Neural progenitor cell (in vitro differentiated cells): ENCODE measurements at places on chromosomes 11 and 22.
A peak's percentile ranks its signal among the peaks of the same experiment; 100 is the strongest.

DNA sequence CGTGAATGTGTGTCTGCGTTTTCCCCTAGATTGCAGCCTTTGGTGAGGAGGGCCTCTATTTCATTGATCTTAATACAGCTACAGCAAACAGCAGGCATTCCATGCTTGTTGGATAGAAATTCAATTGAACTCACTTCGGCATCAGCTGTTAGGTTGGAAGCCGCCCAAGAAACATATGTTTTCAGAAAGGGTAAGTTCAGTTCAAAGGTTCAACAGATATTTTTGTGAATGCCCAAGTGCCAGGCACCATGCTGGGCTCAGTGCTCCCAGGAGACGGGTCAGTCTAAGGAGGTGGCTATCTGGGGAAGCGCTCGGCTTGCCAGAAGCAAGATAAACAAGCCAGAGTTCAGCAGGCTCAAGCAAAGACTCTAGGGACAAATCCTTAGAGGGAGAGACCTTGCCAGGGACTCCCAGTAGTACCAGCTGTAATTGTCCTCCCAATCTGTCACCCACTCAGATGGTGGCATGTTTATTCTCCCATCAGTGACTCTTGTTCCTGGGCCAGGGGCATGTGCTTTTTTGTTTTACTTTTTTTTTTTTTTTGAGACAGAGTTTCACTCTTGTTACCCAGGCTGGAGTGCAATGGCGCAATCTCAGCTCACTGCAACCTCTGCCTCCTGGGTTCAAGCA is 64.5 kb upstream of the LARGE1 start:
- DNase-seq, result no peak

DNA sequence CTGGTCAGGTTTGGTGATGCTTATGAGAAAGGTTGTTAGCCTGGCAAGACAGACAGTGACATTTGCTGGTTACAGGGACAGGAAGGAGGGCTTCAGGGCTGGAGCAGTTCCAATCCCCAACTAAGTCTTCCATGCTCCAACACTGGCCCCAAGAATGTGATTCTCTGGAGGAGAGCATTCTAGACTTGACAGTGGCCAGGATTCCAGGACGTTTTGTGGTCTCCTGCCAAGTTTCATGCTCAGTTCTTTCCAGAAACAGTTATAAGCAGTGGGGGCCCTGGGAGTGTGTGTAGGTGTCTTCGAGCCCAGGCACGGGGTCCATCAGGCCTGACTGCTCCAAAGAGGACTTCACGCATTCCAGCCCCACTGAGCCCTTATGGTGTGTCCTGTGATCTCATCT is 8.9 kb upstream of the GRK3 start:
- DNase-seq, result no peak

DNA sequence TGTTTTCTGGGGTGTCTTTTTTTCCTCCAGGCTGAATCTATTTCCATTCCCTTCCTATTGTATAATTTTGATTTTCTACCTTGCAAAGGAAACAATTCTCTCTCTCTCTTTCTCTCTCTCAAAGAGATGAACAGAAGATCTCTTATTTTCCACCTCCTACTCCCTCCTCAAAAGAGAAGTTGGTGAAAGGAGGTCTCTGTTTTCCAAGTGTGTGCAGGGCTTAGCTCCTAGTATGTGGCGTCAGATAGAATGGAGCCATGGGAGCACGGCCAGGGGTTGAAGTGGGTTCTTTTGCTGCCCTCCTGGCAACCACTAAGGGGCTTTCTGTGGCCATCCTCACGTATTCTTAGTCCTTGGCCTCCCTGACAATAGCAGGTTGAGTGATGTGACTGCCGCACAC is 480 bp downstream of the TRIM34 start:
- DNase-seq, result no peak

DNA sequence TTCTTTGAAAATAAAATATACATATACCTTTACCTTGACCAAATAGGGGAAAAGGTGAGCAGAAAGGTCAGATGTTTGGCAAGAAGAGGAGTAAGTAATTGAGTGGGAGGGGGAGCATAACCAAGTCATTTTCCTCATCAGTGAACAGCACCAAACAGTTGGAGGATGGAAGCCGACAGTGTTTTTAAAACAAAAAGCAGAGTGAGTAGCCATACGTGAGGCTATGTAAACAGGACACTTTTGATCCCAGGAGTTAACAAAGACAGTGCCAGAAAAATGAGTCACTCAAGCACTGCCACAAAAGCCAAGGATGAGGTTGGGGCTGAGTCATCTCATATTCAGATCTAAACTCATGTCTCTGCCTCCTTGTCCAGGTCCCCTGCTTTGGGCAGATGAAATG is 734.7 kb downstream of the KCNA4 start:
- no peak for DNase-seq

DNA sequence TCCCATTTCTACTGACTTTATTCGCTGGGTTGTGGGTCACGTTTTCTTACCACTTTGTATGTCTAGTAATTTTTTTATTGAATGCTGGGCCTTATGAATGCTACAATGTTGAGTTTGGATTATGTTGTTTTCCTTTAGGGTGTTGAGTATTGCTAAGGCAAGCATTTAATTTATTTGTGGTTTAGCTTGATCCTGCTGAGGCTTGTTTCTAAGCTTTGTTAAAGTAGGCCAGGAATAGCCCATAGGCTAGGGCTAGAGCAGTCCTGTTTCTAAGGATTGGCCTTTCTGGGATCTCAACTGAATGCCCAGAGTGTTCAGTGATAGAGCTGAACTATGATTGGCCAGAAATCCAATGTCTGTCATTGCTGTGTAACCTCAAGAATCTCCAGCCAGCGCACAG is 56.1 kb upstream of the LDLRAD3 start:
- DNase-seq, result no peak

- DNase-seq, result no peak
Observed at GRCh38 chr11:130694488-130695045, 221.7 kb downstream of the SNX19 start.

GRCh38 chr11:45880772-45881570 is 4.5 kb upstream of the MAPK8IP1 start:
- DNase-seq, result no peak

GRCh38 chr22:45768490-45768889 is 96.9 kb downstream of the ATXN10 start:
- DNase-seq, result peak; percentile 57

GRCh38 chr11:14746857-14747395 is 103.3 kb downstream of the PDE3B start:
- no peak for DNase-seq

DNA sequence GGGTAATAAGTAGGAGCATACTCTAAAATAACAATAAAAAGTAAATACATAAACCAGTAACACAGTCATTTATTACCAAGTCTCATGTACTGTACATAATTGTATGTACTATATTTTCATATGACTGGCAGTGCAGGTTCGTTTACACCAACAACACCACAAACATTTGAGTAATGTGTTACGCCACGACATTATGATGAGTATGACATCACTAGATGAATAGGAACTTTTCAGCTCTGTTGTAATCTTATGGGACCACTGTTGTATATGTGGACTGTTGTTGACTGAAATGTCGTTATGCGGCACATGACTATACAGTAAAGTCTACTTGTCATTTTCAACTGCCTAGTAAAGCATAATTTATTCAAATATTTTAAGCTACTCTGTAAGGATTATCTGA is 18.6 kb downstream of the KIF18A start:
- DNase-seq, result no peak

DNA sequence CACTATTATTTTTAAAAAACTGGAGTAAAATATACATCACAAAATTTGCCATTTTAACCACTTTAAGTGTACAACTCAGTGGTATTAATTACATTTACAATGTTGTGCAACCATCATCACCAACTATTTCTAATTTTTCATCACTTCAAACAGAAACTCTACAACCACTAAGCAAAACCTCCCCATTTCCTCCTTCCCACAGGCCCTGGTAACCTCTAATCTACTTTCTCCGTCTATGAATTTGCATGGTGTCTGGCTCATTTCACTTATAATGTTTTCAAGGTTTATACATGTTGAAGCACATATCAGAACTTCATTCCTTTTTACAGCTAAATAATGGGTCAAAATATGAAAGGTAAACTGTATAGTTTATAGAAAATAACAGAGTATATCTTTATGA is 24.4 kb downstream of the DDI1 start:
- no peak for DNase-seq

- DNase-seq, result no peak
Observed at GRCh38 chr22:44578516-44579230, 80.6 kb upstream of the RTL6 start.

DNA sequence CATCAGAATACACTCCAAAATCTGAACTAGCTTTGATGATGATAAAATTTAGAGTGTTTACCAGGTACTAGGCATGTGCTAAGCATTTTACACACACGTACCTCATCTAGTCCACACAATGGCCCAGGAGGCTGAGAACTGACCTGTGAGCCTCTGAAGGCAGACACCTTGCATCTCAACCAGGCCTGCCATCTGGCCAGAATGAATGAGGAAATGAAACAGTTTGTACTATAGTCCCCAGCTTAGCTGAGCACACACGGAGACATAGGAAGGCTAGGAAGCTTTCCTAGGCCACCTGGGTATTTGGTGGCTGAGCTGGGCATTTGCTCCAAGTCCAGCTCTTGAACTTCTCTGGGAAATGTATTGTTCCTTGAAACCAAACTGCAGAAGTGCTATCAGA is 6.9 kb upstream of the SHANK3 start:
- no peak for DNase-seq

DNA sequence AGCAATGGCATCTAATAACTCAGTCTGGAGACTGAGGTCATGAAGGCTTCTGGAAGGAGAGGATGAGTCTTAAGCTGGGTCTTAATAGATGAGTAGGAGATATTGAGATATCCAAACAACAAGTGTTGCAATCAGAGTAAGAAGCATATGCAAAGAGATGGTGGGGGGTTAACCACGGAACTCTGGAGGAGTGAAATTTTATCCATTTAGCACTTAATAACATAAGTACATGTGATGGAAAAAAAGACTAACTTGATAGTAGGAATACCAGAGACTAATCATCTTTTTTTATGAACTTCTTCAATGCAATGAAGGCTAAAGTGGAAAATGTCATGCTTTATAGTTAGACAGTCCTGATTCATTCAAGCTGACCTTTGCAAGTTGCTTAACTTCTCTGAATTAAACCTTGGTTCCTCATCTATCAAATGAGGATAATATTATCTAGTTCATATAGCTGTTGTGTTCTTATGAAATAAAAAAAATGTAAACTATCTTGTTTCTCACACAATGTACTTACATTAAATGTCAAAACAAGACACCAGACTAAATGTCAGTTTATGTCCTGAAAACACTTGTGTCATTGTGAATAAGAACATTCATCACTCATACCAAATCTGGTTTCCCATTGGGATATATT is 403.1 kb upstream of the CCDC90B start:
- no peak for DNase-seq

DNA sequence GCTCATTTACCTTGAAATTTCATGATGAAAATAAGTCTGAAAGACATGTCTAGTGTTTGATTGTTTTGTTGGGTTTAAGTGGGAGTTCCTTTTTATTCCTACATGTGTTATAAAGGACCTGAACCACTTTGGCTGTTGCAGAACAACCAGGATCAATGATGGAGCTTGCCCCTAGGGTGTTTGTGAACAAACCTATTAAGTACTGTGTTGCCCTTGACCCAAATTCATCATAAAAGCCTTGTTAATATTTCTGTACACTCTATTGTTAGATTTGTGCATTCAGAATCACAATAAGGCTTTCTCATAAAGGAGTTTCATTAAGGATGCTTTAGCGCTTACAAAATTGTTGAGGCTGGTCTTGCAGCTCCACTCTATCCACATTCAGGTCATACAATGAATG is 452.6 kb downstream of the NELL1 start:
- no peak for DNase-seq

DNA sequence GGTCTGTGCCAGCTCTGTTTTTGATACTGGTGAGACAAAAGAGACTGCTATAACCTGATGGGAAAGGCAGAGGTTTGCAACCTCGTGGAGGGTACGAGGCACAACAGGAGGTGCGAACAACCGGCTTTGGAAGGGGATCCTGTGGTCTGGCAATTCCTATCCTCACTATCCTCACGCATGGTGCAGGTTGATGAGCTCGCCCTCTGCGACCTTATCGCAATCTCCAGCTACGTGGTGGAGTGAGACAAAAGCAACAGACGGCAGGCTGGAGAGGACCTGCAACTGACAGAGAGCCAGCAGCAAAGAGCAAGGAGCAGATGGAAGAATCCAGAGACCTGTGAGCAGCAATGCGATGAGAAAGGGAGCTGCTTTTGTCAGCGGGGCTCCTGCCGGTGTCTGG is 47.3 kb upstream of the TSKU start:
- DNase-seq, result no peak
